ENCODE measurements at places on chromosomes 13 and 19.

GRCh38 chr19:2905918-2906519 is 5.3 kb downstream of the ZNF57 start:
- DNase-seq: no peak

- DNase-seq: no peak
Observed at GRCh38 chr19:56309511-56310185, 5.0 kb downstream of the ZSCAN5A start.

DNA sequence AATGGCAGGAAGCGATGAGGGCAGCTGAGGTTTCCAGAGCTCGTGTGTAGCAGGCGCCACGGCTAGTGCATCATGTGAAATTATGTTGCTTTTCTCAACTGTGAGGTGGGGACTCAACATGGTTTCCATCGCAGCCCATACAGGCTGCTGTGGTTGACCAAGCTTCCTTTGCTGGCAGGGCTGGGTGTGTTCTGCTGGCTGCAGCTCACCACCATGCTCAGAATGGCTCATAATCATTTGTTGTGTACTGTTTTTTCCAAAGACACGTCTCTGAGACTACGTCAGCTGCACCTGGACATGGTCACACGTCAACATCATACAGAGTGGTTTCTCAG is 16.1 kb upstream of the RASA3 start:
- no peak for DNase-seq

GRCh38 chr13:71209217-71209616 is 657.8 kb downstream of the DACH1 start:
- no peak for DNase-seq

GRCh38 chr13:41811588-41812021 is 149.3 kb downstream of the VWA8 start:
- DNase-seq: no peak

GRCh38 chr19:11460207-11460606 is 20.6 kb downstream of the ELAVL3 start:
- no peak for DNase-seq

All from GM04503 (cell line).